ENCODE measurements at places on chromosomes 4 and X.

DNA sequence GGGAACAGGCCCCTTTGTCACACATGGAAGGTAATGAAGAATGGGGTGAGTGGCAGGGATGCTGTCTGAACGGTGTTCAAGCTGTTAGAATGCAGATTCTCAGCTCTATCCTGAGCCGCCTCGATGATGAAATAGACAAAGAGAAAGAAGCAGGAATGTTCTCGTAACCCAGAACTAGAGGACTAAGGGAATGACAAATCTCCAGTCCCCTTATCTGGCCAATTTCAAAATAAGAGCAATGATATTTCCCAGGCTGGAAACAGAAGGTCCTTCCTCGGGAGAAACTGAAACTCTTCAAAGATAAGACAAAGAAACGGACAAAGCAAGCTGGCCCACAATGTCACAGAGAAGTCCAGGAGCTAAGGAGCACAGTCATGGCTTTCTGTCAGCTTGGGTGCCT lies 29.5 kb upstream of the MTNR1A start:
- DNase-seq, result no peak

DNA sequence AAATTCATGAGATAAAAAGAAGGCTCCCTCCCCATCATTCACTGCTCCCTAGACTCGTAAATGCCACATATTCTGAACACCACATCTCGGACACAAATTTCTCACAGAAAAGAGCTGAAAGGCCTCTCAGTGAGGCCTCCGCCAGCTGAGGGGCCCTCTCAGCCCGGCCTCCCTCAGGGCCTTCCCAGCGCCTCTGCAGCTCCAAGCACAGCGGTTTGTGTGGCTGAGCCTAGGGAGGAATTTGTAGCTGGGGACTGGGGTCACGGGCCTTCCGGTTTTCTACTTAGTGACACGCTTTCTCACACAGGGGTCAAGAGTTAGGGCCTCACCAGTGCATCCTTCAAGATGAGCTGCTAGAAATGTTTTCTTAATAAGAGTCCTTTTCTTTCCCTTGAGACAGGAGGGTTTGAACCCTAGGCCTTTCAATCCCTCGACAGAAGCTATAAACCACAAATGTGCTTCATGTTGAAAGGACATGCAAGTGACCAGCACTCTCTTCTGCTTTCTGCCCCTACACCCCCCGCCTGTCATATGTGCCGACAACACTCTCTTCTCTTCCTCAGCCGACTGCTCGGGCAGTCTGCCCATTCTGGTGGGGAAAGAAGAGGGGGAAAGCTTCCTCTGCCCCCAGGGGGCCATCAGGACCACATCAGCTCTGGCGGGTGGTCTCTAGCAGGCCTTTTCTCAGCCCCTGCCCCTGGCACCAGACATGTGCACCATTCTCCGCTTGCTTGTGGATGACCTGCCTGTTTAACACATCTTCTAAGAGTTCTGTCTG lies 104.9 kb downstream of the CHIC2 start:
- DNase-seq, result no peak

GRCh38 chrX:17414027-17414658 lies 39.1 kb downstream of the NHS start:
- no peak for DNase-seq

- no peak for DNase-seq
These were observed 346.6 kb upstream of the TENM3 start for GRCh38 chr4:181896614-181897013.

DNA sequence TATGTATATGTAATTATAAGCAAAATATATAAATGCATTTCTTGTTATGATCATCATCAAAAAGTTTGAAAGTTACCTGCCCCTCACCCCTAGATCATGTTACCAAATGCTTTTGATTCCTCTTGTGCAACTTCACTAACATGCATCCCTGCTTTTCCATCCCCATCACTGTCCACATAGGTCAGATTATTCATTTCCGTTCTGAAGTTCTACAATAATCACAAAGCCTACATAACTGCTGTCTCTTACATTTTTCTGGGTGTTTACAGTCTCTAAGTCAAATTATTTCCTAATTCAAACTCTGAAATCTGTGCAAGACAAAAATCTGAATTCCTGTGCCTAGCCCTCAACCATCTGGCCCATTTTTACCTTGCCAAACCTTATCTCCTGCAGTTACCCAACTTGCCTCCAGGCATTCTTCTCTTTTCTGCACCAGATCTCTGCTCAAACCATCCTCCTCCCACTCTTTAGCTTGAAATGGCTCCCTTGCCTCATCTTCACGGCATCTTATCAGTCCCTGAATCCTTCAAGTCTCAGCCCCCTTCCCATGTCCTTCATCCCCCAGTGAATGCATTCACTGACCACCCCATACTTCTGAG lies 42.4 kb upstream of the SLC39A8 start:
- no peak for DNase-seq

DNA sequence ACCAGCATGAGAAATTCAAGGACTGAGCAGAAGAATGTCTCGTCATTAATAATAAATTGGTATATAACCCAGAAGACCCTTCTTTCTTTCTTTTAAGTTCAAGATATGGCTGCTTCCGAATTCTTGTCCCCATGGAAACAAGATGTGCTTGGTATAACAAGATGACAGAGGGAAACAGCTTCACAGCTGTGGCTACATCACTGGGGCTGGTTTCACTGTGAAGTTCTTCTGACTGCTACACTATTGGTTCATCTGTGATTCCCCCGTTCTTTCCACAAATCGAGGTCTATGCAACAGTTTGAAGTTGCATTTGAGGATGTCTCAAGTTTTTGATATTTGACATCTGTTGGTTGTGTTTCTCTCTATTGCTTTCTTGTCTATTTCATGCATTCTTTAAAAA lies 12.3 kb upstream of the DTHD1 start:
- DNase-seq, result no peak

GRCh38 chr4:149512501-149512900 lies 303.1 kb downstream of the IQCM start:
- DNase-seq, result no peak

DNA sequence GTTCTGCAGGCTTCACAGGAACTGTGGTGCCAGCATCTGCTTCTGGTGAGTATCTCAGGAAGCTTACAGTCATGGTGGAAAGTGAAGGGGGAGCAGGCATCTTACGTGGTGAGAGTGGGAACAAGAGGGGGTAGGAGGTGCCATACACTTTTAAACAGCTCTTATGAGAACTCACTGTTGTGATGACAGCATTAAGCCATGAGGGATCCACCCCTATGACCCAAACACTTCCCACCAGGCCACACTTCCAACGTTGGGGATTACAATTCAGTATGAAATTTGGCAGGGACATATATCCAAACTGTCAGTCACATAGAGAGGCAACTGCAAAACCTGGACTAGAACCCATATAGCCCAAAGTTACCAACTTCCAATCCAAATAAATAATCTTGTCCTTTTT lies 43.1 kb upstream of the ZCCHC12 start:
- DNase-seq, result no peak

GRCh38 chr4:179552131-179552530 lies 2109.9 kb upstream of the AGA start:
- DNase-seq, result no peak

GRCh38 chr4:96315815-96316214 lies 475.9 kb downstream of the PDHA2 start:
- DNase-seq, result no peak

- no peak for DNase-seq
These were observed 1.4 kb upstream of the SLC34A2 start for GRCh38 chr4:25654031-25654970.

DNA sequence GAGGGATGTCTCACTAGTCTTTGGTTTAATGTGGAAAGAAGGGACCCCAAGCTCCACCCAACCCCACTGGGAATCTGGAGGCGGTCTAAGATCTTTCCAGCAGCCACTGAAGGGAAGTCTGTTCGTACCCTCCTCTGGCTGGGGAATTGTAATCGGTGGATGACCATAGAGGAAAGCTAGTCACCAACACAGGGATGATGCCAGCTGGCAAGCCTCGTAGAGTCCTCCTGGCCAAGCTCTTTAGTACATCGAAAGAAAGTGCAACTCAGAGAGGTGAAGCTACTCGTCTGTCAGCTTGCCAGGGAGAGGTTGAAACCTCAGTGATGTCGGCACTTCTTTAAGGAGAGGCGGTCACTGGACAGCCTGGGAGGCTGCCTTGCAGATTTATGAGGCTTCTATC lies 58.7 kb downstream of the MAMLD1 start:
- no peak for DNase-seq

DNA sequence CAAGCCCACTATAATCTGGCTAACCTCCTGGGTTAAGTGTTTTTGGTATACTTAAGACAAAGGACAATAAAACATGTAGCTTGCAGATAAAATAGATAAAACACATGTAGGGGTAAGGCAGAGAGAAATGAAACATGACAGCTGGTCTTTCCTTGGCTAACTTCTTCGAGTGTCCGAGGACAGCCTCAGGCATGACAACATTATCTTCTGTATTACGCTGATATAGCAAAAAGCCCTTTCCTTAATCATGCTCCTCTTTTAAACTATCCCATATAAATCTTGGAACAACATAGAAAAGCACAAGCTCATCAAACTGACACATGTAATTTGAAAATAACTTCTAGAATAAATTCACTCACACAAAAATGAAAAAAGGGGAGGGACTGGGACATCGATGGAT lies 91.1 kb downstream of the SEL1L3 start:
- DNase-seq, result no peak

DNA sequence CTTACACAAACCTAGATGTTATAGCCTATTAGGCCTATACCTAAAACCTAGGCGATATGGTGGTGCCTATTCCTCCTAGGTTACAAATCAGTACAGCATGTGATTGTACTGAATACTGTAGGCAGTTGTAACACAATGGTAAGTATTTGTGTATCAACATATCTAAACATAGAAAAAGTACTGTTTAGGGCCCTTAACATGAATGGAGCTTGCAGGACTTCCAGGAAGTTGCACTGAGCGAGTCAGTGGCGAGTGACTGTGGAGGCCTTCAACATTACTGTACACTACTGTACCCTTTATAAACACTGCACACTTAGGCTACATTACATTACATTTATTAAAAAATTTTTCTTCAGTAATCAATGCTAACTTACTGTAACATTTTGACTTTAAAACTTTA lies 37.8 kb downstream of the WWC2 start:
- no peak for DNase-seq

- DNase-seq, result no peak
These were observed 46.4 kb upstream of the ABCG2 start for GRCh38 chr4:88204882-88205281.

DNA sequence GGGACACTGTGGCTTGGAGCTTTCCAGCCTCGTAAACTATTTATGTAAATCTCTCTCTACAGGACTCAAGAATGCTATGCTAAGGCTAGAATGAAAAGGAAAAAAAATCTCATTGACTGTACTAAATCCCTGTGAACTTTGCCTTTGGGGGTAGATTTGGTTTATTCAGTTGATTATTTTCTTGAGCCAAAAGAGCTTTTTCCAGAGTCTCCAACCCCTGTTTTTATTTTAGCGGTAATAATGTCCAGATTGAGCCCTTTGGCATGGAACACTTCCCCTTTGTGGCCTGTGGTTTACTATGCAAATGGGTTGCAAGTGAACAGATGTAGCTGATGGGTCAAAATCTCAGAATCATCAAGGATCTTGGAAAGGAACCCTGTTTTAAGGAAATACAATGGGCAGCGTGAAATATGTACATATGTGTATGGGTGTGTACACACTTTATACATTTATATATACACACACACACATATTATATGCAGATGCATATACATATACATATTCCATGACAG lies 72.9 kb downstream of the FAM9B start:
- DNase-seq, result peak; percentile 41

DNA sequence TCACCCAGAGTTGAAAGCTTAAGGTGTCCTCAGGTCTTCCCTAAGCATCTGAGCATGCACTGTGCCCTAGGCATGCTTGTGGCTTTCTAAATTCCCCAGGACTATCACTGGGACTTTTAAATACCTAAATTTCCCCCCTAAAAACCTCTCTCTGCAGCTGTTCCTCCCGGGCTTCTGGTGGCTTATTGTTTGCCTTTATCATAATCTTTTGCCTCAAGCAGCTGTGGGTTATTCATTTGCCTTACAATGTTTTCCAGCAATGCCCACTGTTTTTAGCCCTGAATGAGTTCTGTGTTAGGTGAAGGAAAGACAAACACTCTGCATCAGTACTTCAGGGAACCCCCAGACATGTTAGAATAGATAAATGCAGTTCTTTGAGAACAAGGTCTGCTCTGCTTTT lies 455.0 kb downstream of the ZIC3 start:
- DNase-seq, result no peak

GRCh38 chr4:77220828-77221613 lies 64.0 kb downstream of the CCNG2 start:
- DNase-seq, result no peak

DNA sequence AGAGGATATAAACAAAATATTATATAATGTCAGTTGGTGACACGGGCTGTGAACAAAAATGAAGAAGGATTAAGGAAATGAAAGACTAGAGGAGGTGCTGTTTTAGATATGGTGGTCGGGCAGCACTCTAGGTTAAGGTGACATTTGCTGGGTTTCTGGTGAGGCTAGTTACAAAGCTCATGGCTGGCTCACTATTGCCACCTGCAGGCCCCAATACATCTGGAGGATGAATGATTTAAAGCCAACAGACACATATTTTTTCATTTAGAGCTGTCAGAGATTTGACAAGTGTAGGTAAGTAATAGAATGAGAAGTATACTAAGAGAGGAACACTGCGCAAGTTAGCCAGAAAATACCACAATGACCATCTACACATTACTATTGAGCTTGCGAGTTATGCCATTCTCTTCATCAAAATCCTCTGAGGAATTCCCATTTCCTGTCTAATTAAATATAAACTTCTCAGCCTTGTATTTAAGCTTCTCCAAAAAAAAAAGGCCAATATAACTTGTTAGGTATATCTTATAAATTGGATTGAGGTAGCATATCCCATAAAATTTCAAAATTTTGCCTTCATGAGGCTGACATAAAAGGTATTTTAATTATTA lies 6.4 kb upstream of the FGG start:
- peak; percentile 17 for DNase-seq

GRCh38 chrX:115503099-115503498 lies 57.9 kb upstream of the PLS3 start:
- DNase-seq, result no peak

DNA sequence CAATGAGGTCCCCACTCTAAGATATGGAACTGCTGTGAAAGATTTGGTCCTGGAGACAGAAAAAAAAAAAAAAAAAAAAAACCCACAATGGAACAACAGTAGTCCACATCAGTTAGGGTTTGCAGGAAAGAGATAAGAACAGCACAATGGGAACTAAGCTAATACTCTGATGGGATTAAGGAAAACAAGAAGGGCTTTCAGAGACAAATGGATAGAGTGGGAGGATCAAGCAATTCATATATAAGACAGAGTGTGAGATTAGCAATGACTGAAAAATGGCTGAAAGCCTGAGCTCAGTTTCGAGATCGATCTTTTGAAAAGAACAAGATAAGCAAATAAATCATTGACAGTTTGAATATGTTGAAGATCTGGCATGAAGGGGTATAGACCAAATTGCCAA lies 188.4 kb upstream of the TRPC5 start:
- DNase-seq, result no peak
